ENCODE measurements at places on chromosomes 13 and 19.

DNA sequence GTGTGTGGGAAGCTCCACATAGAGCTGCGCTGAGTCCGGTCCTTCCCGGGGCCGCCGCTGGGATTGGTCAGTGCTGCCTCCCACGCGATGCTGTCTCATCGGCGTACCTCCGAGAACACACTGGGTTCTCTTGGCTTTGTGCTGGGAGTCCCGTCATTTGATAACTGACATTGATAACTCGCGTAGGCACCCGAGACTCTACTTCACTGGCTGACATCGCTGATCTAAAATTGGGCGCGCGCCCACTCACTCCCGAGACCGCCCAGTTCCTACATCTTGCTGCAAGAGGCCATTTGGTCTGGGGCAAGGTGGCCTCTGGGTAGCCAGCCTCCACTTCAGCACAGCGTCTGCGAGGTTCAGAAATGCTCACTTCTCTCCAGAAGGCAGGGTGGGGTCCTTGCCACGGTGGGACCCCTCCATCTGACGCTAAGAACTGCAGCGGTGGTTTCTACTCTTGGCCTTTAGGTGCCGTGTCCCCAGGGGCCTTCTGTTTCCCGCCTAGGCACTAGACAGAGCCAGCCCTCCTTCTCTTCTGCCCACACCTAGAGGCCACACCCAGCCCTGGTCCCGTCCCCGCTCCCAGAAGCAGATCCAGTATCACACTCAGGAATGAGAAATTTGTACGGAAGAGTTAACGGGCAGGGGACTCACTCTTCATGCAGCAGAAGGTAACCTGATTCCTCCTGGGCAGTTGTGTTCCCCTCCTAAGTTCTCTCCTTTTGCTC is 40.7 kb upstream of the ATP11A start:
- no peak for DNase-seq

DNA sequence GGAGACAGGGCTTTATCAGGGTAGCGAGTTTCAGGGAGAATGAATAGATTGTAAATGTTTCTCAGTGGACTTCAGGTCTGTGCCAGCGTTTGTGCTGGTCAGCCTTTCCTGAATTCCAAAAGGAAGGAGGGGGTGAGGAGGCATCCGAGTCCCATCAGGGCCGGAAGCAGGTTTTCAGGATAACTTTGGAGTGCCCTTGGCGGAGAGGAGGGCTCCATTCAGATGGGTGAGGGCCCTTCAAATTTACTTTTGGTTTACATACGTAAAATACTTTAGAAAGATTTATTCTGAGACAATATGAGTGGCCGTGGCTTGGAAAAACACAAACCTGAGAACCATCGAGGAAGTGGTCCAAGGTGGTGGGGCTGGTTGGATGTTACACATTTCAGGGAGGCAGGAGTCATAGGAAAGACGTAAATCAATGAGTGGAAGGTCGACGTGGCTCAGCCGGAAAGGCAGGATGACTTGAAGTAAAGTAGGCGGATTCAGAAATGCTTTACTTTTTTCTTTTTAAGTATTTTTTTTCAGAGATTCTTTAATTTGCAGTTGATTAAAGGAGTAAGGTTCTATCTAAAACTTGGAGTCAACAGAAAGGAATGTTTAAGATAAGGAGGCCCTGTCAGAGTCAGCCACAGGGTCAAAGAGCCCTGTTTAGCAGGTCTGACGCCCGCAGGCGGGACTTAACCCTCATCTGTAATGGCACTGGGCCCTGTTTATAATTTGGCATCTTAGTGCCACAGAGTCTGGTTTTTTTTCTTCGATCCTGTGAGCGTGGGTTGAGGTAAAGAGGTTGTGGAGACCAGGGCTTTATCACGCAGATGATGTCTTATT is 32.8 kb downstream of the ATP11A start:
- no peak for DNase-seq

DNA sequence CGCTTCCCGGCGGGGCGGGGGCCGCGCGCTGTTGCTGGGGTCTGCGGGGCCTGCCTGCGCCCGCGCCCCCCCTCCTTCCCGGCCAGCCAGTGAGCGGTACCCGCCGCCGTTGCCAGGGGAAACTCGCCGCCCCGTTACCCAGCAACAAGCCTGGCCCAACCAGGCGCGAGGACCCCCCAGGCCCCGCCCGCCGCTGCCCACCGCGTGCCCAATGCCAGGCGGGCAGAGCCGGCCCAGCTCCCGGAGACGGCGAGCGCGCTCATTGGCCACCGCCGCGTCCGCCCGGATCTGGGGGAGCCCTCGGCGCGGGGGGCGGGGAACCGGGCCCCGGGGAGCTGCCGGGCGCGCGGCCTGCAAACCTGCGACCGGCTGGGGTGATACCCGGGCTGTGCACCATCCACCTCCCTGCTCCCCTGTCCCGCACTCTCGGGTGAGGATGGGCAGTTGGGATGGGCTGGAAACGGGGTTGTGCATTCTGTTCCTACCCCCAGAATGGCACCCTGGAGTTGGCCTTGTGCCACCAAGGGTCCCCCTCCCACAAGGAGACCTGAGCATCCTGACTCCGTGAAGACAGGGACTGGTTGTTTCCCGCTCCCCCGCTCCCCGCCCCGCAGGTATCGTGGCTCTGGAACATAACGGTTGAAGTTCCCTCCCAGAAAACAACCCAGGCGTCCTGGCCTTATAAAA is 8.8 kb upstream of the BBC3 start:
- DNase-seq: peak; percentile 61

- DNase-seq: no peak
Observed at GRCh38 chr19:38784224-38784623, 4.8 kb upstream of the LGALS7B start.

- DNase-seq: no peak
Observed at GRCh38 chr13:97122381-97122996, 99.6 kb upstream of the MBNL2 start.

- no peak for DNase-seq
Observed at GRCh38 chr19:39795001-39795400, 16.3 kb downstream of the LEUTX start.

- DNase-seq: peak; percentile 55
Observed at GRCh38 chr19:16077984-16078758, 1.9 kb downstream of the TPM4 start.

- DNase-seq: no peak
Observed at GRCh38 chr13:76798037-76798436, 88.2 kb downstream of the KCTD12 start.

GRCh38 chr13:23608701-23609413 is 38.6 kb downstream of the TNFRSF19 start:
- no peak for DNase-seq

- DNase-seq: no peak
Observed at GRCh38 chr13:36354842-36355623, 8.8 kb upstream of the SPART start.

GRCh38 chr13:50589651-50590054 is 253.8 kb downstream of the DLEU7 start:
- no peak for DNase-seq

DNA sequence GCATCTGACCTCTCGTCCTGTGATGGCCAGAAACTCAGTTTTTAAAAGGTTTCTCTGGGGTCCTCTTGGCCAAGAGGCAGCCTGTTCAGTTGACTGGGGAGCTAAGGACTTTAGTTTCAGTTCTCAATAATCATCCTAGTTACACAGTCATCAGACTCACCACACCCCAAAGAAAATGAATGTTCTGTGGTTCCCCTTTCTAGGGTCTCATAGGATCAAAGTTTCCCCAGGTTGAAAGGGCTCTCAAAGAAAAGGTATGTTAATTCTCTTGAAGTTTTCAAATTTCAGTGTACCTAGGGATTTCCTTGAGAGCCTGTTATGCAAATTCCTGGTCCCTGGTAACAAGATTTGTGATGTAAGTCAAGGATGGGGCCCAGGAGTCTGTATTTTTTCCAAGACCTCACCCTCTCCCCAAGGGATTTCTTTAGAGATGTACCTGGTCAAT is 94.9 kb downstream of the FAM216B start:
- DNase-seq: no peak

- no peak for DNase-seq
Observed at GRCh38 chr13:23915308-23915707, 18.0 kb upstream of the C1QTNF9B start.

- DNase-seq: no peak
Observed at GRCh38 chr19:29766100-29766499, 45.7 kb upstream of the CCNE1 start.

DNA sequence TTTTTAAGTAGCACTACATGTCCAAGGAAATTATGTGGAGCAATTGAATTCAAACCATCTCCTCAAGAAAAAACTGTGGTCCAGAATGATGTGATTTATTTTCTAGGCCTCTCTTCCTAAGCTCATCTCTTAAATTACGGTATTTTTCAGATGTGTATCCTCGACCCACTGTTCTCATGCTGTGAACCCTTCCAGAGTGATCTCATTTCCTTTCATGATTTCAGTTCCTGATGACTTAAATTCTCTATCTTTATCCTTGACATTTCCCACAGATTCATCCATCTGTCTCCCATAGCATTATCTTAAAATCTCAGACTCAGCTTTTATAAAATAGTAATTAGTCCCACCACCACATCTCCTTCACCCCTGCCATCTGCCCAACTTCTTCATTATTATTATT is 117.6 kb upstream of the SPRY2 start:
- no peak for DNase-seq

- DNase-seq: no peak
Observed at GRCh38 chr13:83765796-83766195, 116.5 kb downstream of the SLITRK1 start.

DNA sequence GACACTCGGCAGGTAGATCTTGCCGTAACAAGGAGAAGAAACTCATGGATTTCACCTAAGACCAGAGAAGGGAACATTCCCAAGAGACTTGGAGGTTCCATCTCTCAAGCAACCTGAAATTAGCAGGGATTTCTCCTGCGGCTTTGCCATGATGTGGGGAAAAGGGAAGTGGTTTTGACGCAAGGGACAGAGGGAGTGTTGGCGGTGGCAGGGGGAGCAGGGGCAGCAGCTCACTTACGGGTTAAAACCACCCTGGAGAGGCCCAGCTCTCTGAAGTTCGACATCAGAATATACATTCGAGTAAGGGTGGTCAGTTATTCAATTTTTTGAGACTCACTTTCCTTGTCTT is 76.1 kb upstream of the POMP start:
- no peak for DNase-seq

- no peak for DNase-seq
Observed at GRCh38 chr13:111636804-111637203, 316.4 kb downstream of the TEX29 start.

- DNase-seq: no peak
Observed at GRCh38 chr13:110503979-110504499, 57.5 kb downstream of the RAB20 start.

DNA sequence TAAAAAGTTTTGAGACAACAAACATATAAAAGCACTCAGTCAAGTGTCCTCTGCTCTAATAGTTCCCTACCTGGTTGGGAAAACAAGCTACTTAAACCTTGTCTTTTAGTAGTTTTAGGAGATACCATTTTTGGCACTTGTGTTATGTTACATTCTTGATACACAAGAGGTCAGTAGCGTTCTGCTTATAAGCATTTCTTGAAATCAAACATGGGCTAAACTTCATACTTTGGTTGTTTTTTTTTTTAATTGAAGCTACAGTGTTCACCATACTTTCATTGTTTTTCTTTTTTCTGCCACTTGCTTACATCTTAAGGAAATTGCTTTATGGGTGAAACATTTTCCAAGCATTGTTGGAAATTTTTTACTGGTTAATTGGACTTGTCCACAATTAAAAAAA is 12.9 kb downstream of the NHLRC3 start:
- DNase-seq: no peak

- no peak for DNase-seq
Observed at GRCh38 chr13:51684076-51684475, 99.8 kb downstream of the WDFY2 start.

DNA sequence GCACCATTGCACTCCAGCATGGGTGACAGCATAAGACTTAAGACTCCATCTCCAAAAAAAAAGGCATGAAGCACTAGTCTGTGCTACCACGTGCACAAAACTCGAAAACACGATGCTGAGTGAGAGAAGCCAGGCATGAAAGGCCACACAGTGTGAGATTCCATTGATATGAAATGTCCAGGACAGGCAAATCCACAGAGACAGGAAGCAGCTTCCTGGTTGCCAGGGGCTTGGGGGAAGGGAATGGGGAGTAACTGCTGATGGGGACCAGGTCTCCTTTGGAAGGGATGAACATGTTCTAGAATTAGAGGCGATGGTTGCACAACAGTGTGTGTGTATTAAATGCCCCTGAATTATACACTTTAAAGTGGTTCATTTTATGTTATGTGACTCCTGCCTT is 15.9 kb upstream of the JUND start:
- DNase-seq: no peak

DNA sequence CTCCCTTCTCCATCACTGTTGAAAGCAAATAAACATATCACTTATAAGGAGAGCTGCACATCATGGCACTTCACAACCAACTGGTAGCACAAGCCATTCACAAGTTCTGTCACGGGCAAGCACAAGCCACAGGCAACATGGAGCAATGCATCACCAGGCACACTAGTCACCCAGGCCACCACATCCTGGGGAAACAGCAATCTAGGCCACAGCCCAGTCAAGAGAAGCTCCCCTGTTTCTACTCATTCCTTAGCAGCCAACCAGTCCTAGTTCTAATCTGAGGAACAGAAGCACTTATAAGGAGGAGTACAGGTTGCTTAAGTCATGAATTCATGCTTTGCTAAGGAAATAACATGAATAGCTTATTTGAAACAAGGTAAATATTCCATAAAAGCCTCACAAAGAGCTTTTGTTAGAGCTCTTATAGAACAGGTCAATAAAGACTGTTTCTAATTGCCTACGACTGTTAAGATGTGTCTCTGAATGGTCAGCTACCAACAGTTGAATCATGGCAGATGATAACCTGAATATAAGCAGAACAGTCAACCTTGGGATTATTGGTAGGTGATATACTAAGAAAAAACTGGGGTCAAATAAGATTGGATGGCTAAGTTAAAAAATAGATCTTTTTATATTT is 169.0 kb downstream of the TBC1D4 start:
- DNase-seq: peak; percentile 77

DNA sequence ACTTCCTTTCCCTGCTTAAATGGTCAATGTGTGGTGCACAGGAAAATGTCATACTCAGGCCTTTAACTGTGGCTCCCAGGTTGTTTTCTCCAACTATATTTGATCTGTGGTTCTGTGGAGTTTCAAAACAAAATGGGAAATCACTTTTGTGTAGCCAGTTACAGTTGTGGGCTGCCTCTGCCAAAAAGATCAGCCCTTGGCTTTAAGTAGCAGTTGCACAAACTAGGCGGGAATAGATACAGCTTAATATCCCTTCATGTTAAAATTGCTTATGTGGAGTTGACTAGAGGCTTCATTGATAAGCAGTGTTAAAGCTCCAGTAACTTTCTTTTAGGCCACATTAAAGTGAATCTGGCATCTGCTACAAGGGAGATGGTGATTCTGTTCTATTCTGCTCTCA is 284.8 kb downstream of the SHISA2 start:
- DNase-seq: no peak

GRCh38 chr19:51710163-51710562 is 13.6 kb downstream of the HAS1 start:
- no peak for DNase-seq

- no peak for DNase-seq
Observed at GRCh38 chr19:3983936-3984583, 1.2 kb downstream of the EEF2 start.

- no peak for DNase-seq
Observed at GRCh38 chr19:20926796-20927195, 3.7 kb downstream of the ZNF85 start.

Measured in stimulated activated naive CD8-positive, alpha-beta T cell treated with anti-CD3 and anti-CD28 coated beads, Interleukin-15, amount 100 ng/mL, for 72 hours (primary cell).